ENCODE measurements at places on chromosomes 3 and 15.
A peak's percentile ranks its signal among the peaks of the same experiment; 100 is the strongest.

DNA sequence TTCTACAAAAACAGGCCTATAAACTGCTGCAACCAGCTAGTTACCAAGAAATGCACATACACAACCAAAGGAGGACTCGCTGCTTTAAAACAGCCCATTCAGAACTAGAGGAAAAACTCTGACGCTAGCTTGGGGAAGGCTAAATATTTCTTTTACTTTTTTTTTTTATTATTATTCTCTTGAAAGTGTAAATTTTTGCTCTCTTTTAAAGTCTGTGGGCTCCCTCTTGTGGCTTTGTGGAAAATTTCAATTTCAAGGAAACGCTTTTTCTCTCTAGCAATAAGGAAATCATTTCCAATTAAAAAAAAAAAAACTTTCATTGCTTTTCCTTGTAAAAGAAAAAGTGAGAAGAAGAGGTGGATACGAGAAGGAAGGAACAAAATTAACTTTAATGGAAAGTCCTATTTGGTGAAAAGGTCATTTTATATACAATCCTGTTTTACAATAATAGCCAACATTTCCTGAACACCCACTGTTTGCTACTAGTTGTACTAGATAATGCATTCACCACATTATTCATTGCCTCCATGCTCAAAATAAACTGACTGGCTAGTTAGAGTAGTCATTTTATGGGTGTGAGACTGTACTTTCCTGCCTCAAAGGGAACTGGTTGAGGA is 51.2 kb upstream of the SAMMSON start:
- no peak for DNase-seq

DNA sequence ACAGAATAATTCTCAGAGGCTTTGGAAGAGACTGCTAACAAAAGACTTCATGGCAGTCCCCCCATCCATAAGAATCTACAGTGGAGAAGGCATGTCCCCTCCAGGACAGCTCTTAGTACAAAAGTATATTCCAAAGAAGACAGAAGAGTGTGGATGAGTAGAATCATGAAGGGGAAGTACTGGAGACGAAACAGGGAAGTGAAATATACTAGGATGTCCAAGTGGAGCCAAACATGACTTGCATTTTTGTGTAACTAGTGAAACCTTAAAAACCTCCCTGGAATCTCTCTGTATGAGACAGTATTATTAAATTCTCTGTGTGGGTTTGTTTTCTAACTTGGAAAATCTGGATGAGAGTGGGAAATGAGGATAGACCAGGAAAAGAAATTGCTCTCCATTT is 312.4 kb downstream of the RSL24D1 start:
- DNase-seq = no peak

DNA sequence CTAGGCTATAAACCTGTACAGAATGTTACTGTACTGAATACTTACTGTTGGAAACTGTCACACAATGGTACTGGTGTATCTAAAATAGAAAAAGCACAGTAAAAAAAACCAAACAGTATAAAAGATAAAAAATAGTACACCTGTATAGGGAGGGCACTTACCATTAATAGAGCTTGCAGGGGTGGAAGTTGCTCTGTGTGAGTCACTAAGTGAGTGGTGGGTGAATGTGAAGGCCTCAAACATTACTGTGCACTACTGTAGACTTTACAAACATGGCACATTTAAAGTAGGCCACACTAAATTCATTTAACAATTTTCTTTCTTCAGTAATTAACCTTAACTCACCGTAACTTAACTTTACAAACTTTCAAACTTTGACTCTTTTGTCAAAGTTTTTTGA is 22.0 kb downstream of the B3GALNT1 start:
- DNase-seq = no peak

- DNase-seq = no peak
These were observed 116.5 kb upstream of the SLC2A2 start for GRCh38 chr3:171142985-171143384.

DNA sequence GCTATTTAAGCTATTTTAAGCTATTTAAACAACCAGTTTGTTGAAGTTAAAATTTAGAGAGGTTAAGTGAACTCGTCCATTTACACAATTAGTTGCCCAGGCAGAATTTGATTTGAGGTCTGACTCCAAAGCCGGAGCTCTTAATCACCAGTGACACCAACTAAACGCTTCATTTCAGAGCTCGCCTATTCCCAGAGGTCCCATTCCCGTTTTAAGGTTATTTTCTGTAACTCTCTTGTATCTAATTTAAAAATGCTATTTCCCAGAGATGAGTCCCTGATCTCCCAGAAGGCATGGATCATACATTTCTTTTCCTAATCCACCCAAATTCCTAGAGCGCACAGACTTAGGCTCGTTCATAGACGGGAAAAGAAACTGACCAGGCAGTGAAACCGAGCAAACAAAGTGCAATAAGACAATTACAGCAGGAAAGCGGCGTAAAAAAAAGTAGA is 904 bp upstream of the MCTP2 start:
- no peak for DNase-seq

DNA sequence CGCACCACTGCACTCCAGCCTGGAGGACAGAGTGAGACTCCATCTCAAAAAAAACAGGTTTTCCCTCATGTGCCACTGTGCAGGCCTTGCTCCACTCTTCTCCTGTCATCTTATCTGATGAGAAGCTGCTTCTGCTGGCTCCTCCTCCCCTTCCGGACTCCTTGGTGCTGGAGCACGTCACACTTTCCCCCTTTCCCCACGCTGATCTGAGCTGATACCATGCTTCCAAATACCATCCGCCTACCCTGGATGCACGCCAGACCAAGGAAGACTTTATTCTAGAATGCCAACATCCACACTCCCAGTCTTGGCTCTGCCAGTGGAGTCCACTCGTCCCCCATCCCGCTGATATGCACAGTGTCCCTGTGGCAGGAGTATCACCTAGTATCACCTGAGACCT is 31.3 kb downstream of the HOMER2 start:
- DNase-seq = no peak

- no peak for DNase-seq
These were observed 69.5 kb downstream of the ATP1B3 start for GRCh38 chr3:141945726-141946485.

GRCh38 chr3:21237638-21238037 is 513.4 kb downstream of the ZNF385D start:
- no peak for DNase-seq

GRCh38 chr3:20043825-20044224 is 3.6 kb downstream of the KAT2B start:
- peak; percentile 34 for DNase-seq

DNA sequence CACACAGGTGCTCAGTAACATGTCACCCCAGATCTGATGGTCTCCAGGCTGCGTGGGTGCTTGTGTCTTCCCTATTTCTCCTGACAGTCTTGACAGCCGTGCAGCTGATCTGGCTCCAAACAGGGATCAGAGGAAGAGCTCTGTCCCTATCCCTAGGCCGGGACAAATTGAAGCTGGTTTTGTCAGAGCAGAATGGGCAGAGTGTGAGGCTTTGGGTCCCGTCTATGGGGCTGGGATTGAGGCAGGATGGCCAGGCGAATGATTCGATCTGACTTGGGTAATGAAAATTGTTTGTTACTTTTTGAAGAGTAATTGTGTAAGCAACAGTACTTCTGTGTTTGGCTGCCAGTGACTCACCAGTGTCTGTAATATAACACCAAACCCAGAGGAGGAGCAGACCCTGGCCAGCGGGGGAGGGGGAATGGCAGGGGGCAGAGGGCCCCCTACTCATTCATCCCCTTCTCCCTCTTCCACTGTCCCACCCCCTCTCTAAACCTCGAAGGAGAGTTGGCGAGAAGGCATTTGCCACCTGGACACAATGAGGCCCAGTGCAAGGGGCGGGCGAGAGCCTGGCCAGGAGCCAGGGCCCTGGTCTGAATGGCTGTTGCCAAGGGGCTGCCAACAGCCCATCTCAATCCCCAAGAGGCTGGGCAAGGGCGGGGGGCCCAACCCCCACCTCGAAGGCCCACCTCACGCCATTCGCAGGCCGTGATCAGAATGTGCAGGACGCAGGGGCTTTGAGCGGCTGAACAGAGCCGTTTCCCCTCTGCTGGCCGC is 4.9 kb upstream of the MAGEF1 start:
- DNase-seq = no peak

DNA sequence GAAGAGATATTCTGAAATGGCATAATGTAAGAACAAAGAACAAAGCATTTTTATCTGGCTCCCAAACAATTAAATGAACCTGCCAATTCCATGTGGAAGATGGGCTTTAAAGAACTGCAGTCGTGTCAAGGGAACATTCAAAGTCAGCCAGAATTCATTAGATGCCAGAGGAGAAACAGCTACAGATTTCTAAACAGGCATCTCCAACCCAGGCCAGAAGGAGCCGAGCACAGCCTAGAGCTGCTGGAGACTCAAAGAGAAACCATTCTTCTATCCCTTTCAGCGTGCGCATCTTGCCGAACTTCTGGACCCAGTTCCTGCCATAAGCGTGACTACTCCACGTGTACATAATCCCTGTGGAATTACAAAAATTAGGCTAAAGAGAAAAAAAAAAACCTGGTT is 60.4 kb downstream of the MB21D2 start:
- no peak for DNase-seq

GRCh38 chr3:135907422-135908165 is 57.9 kb upstream of the PPP2R3A start:
- no peak for DNase-seq

- DNase-seq = no peak
These were observed 20.9 kb downstream of the NUDT16 start for GRCh38 chr3:131402391-131403039.

DNA sequence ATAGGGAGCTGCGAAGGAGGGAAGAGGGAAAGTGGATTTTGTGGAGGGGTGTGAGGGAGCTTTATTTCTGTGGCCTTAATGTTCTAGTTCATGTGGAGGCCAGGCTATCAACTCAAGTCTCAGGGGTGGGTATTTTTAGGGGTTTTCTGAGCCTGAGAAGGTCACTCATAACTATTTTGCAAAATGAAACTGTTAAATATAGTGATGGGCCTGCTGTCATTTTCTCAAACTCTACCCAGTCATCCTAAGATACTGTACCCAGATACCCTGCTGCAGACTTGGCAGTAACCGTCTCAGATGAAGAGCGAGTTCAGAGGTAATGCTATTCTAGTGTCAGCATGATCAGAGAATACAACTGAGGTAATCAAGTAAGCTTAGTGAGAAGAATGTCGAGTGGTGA is 545.0 kb upstream of the TBL1XR1 start:
- no peak for DNase-seq

DNA sequence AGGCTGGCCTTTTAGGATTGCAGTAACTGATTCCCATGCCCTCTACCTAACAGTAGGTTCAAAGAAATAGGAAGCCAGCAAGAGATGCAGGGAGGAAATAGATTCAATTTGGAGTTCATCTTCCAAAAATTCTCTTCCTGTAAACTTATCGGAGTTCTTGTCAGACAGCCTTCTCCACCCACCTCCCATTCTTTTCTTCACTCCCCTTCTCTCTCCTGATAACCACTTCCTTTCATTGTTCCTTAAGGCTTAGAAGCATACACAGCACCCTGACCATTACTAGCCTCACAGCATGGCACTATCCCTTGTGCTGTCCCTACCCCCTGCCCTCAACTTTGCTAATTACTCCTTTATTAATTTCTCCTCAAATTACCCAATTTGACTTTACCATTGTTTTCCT is 130.4 kb upstream of the ADAMTS9 start:
- DNase-seq = no peak

GRCh38 chr3:188212308-188212969 is 58.5 kb downstream of the LPP start:
- no peak for DNase-seq

GRCh38 chr3:127237835-127238234 is 44.9 kb downstream of the PRR23E start:
- no peak for DNase-seq

- no peak for DNase-seq
These were observed 28.2 kb downstream of the MEX3B start for GRCh38 chr15:82017656-82018055.

- no peak for DNase-seq
These were observed 360.5 kb downstream of the EPHA3 start for GRCh38 chr3:89467898-89468363.

DNA sequence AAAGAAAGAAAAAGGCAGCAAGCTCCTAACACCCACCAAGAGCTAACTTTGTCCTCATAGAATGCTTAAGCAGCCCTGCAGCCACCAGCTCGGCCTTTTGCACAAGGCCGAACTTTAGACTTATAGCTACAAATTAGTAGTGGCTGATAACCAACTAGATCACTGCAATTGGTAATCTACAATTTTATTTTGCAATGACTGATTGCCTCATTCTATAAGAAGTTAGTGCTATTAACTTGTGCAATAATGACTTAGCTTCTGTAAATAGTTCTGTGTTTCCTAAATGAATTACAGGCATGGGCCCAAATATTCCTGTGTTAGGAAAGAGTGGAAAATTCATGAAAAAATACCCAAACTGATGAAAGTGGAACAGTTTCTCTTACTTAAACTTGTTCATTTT is 284.8 kb upstream of the CFAP20DC start:
- DNase-seq = no peak

DNA sequence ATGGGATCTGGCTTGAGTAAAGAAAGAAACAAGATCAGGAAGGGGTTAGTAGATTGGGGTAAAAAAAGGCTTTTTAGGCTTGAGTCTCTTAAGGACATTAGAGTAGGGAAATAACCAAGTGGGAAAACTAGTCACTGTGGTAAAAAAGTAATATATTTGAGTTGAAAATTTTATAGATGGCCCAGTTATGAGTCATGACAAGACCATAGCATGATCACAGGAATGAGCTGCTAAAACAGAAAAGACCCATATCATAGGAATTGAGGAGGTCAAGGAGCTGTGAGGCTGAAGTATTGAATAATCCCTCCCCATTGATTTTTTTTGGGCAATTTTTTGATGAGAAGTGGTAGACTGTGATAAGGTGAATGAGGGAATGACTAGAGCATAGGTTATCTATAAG is 69.2 kb upstream of the TBC1D5 start:
- DNase-seq = no peak

DNA sequence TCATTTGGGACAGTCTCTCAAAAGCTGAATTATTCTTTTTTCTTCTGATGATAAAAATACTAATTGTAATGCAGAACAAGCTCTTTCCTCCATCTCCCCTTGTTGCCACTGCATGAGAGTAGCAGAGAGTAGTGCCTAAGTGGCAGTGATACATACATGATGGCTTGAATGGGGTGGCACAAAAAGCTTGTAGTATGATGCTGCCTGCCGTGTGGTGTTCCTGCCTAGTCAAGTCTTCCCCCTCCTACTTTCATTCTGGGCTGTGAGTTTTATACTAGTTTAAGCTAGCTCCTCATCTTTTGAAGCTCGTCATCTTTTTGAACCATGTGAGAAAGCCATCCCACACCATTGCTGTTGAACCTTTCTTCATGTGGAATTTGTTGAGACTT is 230.5 kb downstream of the NFKBIZ start:
- DNase-seq = no peak

- no peak for DNase-seq
These were observed 79.4 kb downstream of the SENP7 start for GRCh38 chr3:101433652-101434051.
